ENCODE measurements at places on chromosomes 6 and 20. TPM values are rescaled to one million over a fixed set of nuclear protein-coding genes. Genes with fewer than 3 reads are reported as not detected.

The CDH26 gene
- under 0.01 TPM for total RNA-seq

The HEY2 gene
- not detected for total RNA-seq

The RNF182 gene
- total RNA-seq, result 5.5 TPM

The OR12D1 gene
- not detected for total RNA-seq

The CTCFL gene
- total RNA-seq, result not detected

The KCNB1 gene
- total RNA-seq, result under 0.01 TPM

The GSTA4 gene
- 36.7 TPM for total RNA-seq

The LPA gene
- total RNA-seq, result not detected

The HLA-DRA gene
- 0.73 TPM for total RNA-seq

The MTFR2 gene
- 3.5 TPM for total RNA-seq

The GNAS-AS1 gene
- total RNA-seq, result 2.0 TPM

The KHDC1L gene
- not detected for total RNA-seq

The CALHM5 gene
- total RNA-seq, result 4.0 TPM

The SS18L1 gene
- total RNA-seq, result 14.3 TPM

The OXT gene
- 0.39 TPM for total RNA-seq

All from subcutaneous preadipocyte (primary cell).